Muscle of leg (tissue), 16 donors: ENCODE measurements at places on chromosomes 6 and 20. TPM values are rescaled to one million over a fixed set of nuclear protein-coding genes. Genes with fewer than 3 reads are reported as not detected.
A peak's percentile ranks its signal among the peaks of the same experiment; 100 is the strongest.

The KCNS1 gene
- total RNA-seq: 0.04 TPM

The NINL gene
- total RNA-seq: 10.5 TPM

The EGFL8 gene
- 28.9 TPM for total RNA-seq

The L3MBTL1 gene
- 7.3 TPM for total RNA-seq

The KCNK15 gene
- 0.27 TPM for total RNA-seq

The NHSL1 gene
- 21.7 TPM for total RNA-seq

GRCh38 chr20:47854687-47855212, 69.5 kb upstream of the SULF2 start:
- no peak overlapping the region for H3K4me3 ChIP-seq
- no peak overlapping the region for H3K27ac ChIP-seq
- no peaks in the 10 kb centered on the region for H3K36me3 ChIP-seq
- H3K4me1 ChIP-seq: peaks cover 19% of the 10 kb centered on the region

DNA sequence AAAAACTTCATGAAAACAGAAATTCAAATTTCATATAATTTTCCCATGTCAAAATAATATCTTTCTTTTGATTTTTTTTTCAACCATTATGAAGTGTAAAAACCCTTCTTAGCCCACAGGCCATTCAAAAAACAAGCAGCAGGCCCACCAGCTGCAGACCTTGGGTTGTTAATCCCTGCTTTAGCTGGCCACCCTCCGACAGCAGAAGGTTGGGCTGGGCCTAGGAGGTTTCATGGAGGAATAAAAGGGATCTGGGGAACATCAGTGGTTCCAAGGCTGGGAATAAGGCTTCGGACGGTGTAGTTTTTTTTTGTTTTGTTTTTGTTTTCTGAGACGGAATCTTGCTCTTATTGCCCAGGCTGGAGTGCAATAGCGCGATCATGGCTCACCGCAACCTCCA, 3.6 kb upstream of the HSP90AB1 start:
- H3K36me3 ChIP-seq: no peaks in the 10 kb centered on the region
- DNase-seq: no peak
- no peak overlapping the region for H3K4me3 ChIP-seq
- H3K27ac ChIP-seq: no peak overlapping the region
- H3K27me3 ChIP-seq: no peaks in the 10 kb centered on the region
- peaks cover 7% of the 10 kb centered on the region for H3K4me1 ChIP-seq

GRCh38 chr6:153096031-153096430, 35.1 kb downstream of the RGS17 start:
- H3K4me3 ChIP-seq: no peak overlapping the region
- no peak overlapping the region for H3K27ac ChIP-seq
- DNase-seq: peak; percentile 27
- H3K36me3 ChIP-seq: no peaks in the 10 kb centered on the region

DNA sequence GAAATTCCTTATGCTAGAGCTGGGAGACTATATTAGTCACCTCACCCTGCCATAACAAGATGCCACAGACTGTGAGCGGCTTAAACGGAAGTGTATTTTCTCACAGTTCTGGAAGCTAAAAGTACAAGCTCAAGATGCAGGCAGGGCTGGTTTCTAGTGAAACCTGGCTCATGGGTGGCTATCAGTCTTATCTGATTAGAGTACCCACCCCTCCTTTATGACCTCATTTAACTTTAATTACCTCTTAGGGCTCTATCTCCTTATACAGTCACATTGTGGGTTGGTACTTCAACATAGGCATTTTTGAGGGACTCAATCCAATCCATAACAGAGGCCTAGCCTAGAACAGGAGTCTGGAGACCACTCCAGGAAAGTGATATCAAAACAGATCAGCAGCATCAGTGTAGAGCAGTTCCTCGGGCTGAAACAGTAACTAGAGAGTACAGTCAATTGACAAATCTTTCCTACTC, 2.3 kb upstream of the SNRNP48 start:
- peaks cover 6% of the 10 kb centered on the region for H3K4me1 ChIP-seq
- H3K36me3 ChIP-seq: no peaks in the 10 kb centered on the region
- H3K27me3 ChIP-seq: peaks cover 6% of the 10 kb centered on the region

DNA sequence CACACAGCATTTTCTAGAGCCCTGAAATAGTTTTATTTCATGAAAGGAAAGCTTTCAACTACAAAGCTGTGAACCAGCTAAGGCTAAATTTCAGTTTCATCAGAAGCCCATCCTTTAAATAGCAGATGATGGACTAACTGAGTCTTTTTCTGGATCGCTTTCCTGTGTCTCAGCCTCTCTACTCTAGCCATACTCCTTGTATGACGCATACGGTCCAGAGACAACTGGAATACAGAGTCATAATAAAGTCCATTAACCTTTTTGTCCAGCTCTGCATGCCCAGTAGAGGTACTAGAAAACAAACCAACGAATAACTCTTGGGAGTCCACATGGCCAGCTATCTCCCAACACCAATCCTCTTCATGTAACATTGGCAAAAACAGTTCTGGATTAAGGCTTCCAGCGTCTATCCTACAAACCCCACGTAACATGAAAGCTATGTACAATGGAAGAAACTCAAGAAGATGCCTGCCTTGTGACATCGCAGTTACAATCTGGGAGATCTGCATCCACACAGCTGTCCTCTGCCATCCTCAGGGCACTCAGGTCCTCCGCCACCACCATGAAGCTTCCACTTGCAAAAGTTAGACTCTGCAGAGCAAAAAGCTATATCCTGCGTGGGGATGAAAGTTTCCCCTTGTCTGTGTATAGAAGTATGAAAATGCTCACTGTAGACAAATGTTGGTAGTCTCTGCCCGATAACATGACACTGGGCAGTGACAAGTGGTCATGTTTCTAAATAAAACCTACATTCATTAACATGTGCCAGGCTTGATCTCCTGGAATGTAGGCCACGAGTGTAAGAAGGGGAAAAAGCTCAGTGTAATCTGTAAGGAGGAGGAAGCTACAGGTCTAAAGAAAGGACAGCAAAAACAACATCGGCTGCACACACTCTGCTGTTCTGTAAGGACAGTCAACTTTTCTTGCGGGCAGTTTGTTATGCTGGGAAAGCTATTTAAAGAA, 360.4 kb downstream of the ESR1 start:
- no peaks in the 10 kb centered on the region for H3K4me1 ChIP-seq
- H3K36me3 ChIP-seq: peaks cover 23% of the 10 kb centered on the region

DNA sequence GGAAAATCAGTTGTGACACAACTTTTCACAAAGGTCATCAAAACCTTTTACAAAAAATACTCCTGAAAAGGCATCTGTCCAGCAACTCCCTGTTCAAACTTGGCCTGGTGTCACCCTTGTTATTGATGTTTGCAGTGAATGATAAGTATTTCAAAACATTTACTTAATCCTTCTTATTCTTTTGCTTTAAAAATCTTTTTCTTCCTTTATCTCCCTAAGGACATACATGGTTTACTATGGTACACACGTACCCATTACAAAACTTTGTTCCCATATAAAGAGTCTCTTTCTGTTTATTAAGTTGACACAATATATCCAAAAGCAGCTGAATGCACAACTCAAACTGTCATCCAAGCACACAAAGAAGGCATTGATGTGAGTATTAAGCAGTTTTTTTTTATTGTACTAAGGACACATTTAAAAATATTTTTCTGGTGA, 17.5 kb downstream of the GSTA2 start:
- H3K27ac ChIP-seq: no peak overlapping the region
- no peak for DNase-seq
- no peak overlapping the region for H3K4me3 ChIP-seq
- H3K27me3 ChIP-seq: no peaks in the 10 kb centered on the region
- H3K36me3 ChIP-seq: no peaks in the 10 kb centered on the region

DNA sequence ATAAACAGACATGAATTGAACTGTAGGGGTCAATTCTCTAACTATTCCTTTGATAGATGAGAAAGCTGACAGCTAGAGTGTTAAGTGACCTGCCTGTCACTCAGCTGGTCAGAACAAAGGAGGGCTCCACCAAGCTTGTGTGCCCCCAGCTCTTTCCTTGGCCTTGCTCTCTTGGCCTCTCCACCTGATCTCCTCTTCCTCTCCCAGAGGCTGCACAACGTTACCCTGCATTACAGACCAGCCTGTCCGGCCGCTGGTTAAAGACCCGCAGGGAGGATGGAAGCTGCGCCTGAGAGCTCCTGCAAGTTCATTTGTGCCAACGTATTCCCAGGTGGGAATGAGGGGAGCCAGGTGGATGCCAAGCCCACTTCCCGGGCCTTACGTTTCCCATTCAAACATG, 22.5 kb downstream of the AGPAT4 start:
- no peak overlapping the region for H3K27ac ChIP-seq
- H3K27me3 ChIP-seq: no peaks in the 10 kb centered on the region
- no peaks in the 10 kb centered on the region for H3K4me1 ChIP-seq
- H3K4me3 ChIP-seq: no peak overlapping the region
- DNase-seq: no peak

GRCh38 chr20:7210910-7211309, 443.4 kb downstream of the BMP2 start:
- no peak overlapping the region for H3K4me3 ChIP-seq
- H3K36me3 ChIP-seq: no peaks in the 10 kb centered on the region
- H3K27ac ChIP-seq: no peak overlapping the region
- no peaks in the 10 kb centered on the region for H3K4me1 ChIP-seq
- DNase-seq: no peak

DNA sequence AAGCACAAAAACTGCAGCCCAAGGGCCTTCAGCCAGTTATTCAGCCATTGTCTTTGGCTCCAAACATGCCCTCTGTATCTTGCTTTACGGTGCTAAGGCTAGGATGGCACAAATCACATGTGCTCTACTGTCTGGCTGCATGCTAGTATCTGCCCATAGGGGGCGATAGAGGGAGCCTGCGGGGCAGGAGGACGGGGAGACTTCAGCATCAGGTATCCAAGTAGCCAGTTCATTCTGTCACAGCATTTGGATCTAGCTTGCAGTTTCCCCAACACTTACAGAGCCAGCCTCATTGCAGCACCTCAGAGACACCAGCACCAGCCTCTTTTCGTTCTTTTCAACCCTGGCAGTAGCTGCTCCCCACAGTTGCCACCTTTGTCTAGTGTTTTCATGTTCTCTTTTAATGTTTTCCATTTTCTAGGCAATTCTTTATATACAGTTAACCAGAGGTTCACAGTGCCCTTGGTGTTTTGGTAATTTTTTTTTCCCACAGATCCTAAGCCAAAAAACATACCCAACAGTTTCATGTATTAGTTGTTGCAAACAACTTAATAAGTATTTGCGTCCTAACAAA, 705.9 kb downstream of the PTPRT start:
- no peaks in the 10 kb centered on the region for H3K36me3 ChIP-seq
- H3K27me3 ChIP-seq: no peaks in the 10 kb centered on the region
- H3K4me3 ChIP-seq: no peak overlapping the region
- no peak overlapping the region for H3K27ac ChIP-seq
- peaks cover 7% of the 10 kb centered on the region for H3K4me1 ChIP-seq

- H3K27ac ChIP-seq: no peak overlapping the region
- DNase-seq: peak; percentile 8
- H3K4me3 ChIP-seq: no peak overlapping the region
- peaks cover 55% of the 10 kb centered on the region for H3K36me3 ChIP-seq
Measured at GRCh38 chr20:2986466-2986865, 57.0 kb upstream of the GNRH2 start.

DNA sequence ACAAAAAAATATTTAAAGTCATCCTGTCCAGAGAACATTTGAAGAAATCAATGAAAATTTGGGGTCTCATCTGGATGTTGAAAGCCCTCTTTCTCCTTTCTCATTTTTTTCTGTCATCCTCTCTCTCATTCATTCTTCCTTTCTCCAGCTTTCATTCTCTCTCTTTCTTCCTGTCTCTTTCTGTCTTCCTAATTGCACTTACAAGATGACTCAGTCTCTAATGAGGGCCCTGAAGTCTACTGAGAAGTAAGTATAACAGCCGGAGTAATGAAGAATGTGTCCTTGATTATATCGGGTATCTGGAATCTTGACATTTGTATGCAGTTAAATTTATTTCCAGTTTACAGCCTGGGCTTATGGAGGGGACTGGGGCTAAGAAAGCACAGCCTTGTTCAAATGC, 232.2 kb upstream of the SULF2 start:
- peaks cover 17% of the 10 kb centered on the region for H3K27me3 ChIP-seq
- no peak overlapping the region for H3K27ac ChIP-seq
- peaks cover 2% of the 10 kb centered on the region for H3K4me1 ChIP-seq
- no peak for DNase-seq
- no peaks in the 10 kb centered on the region for H3K36me3 ChIP-seq

GRCh38 chr20:23127506-23128279, 41.6 kb upstream of the CD93 start:
- H3K27me3 ChIP-seq: no peaks in the 10 kb centered on the region
- H3K27ac ChIP-seq: no peak overlapping the region
- H3K4me3 ChIP-seq: no peak overlapping the region
- no peaks in the 10 kb centered on the region for H3K36me3 ChIP-seq
- H3K4me1 ChIP-seq: peaks cover 48% of the 10 kb centered on the region
- no peak for DNase-seq

DNA sequence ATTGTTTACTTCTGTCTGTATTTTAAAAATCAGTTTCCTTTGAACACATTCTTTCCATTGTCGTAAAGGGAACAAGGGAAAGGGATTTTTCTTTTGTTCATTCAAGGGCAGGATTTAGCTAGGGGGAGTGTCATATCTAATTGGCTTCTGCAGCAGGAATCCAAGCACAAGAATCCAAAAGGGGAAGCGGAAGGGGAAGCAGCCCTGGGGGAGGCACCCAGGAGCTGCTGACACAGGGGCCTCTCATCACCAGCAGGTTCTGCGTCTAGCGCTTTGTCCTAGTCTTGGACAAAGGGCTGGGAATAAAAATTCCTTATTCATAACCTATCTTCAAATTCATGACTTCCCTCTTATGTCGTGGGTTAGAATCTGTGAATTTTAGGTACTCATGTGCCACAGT, 13.7 kb downstream of the RIPK1 start:
- no peak overlapping the region for H3K4me3 ChIP-seq
- H3K27me3 ChIP-seq: no peaks in the 10 kb centered on the region
- no peak overlapping the region for H3K27ac ChIP-seq

- H3K27ac ChIP-seq: no peak overlapping the region
- no peaks in the 10 kb centered on the region for H3K36me3 ChIP-seq
- no peak overlapping the region for H3K4me3 ChIP-seq
- H3K4me1 ChIP-seq: peaks cover 6% of the 10 kb centered on the region
Measured at GRCh38 chr6:37587866-37588734, 88.4 kb upstream of the CCDC167 start.

- H3K27me3 ChIP-seq: no peaks in the 10 kb centered on the region
- H3K36me3 ChIP-seq: no peaks in the 10 kb centered on the region
- H3K4me3 ChIP-seq: no peak overlapping the region
- no peaks in the 10 kb centered on the region for H3K4me1 ChIP-seq
- no peak for DNase-seq
- H3K27ac ChIP-seq: no peak overlapping the region
Measured at GRCh38 chr20:7146552-7147219, 379.2 kb downstream of the BMP2 start.
